Nasal cavity respiratory epithelium epithelial cell of viscerocranial mucosa (primary cell): ENCODE measurements at places on chromosomes 3 and 15. TPM values are rescaled to one million over a fixed set of nuclear protein-coding genes. Genes with fewer than 3 reads are reported as not detected.

SOX14 gene
- total RNA-seq: not detected in 2 replicates

CDHR4 gene
- not detected in 2 replicates for total RNA-seq

DCP1A gene
- 9.9 and 15.5 TPM in 2 replicates for total RNA-seq

MOBP gene
- not detected in 2 replicates for total RNA-seq

MAGI1 gene
- 13.0 and 21.1 TPM in 2 replicates for total RNA-seq
